ENCODE measurements at places on chromosomes 2 and 18.

DNA sequence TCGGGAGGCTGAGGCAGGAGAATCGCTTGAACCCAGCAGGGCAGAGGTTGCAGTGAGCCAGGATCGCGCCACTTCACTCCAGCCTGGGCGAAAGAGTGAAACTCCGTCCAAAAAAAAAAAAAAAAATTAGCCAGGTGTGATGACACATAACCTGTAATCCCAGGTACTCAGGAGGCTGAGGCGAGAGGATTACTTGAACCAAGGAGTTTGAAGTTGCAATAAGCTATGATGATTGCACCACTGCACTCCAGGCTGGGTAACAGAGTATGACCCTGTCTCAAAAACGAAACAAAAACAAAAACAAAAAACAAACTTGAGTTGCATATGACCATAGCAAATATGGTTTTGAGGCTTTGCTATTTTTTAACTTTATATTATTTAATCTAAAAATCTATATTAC lies 25.8 kb downstream of the SANBR start:
- DNase-seq: no peak

DNA sequence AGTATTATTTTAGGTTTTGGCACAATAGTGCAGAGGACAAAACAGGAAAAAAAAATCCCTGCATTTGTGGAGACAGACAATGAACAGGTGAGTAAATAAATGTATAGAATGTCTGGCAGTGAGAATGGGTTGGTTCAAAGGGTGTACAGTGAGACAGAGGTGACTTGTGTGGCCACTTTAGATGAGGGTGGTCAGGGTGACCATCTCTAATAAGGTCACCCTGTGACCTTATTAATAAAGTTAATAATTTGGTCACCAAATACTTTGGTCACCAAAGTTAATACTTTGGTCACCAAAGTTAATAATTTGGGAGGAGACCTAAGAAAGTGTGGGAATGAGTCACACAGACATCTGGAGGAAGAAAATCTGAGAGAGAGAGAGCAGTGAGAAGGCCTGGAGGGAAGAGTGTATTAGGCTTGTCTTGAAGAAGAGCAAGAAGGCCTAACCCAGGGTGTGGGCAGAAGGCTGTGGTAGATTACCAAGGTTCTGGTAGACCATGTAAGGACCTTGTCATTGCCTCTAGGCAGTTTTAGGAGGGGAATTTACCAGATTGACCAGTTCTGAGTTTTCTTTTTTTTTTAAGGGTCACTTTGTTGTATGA lies 1368.4 kb upstream of the CELF4 start:
- no peak for DNase-seq

GRCh38 chr2:64325477-64325851 lies 128.5 kb upstream of the LGALSL start:
- DNase-seq: no peak

DNA sequence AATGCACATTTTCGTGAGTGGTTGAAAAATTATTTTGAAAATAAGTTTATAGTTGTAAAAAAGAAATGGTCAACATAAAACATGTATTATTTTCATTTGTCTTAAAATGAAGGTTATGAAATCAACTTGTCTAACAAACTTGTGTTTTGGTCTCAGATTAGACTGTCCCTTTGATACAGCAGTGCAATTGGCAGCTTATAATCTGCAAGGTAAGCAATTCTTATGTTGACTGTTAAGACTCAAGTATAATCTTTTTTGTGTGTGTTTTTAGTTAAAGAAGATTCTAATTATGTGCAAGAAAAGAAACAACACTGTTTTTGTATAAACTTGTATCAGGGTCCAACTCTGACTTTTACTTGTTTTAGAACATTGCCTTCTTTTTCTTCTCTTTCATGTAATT lies 62.7 kb downstream of the EPB41L5 start:
- no peak for DNase-seq

GRCh38 chr2:151533127-151533526 lies 123.4 kb downstream of the RIF1 start:
- DNase-seq: no peak

GRCh38 chr2:30366199-30366691 lies 80.8 kb upstream of the LCLAT1 start:
- DNase-seq: no peak

GRCh38 chr2:102558463-102558862 lies 60.9 kb upstream of the SLC9A2 start:
- DNase-seq: no peak

- no peak for DNase-seq
Observed at GRCh38 chr2:140714586-140714985, 1416.2 kb downstream of the LRP1B start.

DNA sequence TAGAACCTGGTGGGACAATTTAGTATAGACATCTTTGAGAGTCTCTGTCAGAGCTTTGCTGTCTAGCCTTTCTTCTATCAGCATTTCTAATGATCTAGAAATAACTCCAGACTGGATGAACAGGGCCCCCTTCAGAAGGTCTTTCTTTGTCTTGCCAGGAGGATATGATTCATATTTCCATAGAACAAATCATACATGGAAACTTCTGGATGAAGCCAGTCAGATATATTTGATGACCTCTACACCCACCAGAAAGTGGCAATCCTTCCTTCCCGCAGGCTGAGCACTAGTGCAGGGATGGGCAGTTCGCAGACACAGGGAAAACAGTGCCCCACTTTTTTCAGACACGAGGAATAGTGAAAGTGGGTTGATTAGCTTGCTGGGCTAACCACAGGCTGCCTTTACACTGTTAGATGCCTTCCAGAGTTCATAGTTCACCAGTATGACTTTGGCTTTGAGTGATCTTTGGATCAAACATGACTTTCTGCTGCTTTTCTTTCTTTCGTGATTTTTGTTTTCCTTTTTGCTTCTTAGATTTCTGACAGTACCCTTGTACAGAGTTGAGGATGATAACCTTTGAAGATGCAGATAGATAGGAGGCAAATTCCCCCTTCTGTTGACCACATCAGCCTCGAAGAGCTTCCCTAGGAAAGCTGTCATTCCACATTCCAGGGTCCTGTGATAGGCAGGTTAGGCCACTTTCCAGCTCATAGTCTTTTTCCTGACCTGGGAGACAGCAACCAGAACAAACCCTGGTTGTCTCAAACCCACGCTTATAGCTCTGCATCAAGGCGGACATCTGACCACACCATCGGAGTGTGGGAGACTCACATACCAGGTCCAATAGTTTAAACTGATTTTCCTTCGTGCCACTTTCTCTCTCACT lies 237.0 kb downstream of the ZNF407 start:
- no peak for DNase-seq

DNA sequence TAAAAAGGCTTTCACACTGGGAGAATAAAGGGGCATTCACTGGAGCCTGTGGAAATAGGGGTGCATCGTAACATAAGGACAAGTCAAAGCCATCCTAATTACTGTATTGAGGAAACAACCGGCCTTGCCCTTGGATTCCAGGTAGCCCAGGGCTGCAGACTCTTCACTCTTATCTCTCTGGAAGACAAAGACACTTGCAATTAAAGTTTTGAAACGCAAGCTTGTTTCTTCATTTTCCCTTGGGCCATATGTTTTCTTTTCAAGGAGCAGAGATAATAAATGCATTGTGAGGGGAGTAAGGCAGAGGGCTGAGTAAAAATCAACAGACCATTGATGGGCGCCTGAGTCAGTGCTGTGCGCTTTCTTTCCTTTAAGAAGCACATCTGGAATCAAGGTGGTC lies 11.5 kb downstream of the TNFRSF11A start:
- DNase-seq: no peak

DNA sequence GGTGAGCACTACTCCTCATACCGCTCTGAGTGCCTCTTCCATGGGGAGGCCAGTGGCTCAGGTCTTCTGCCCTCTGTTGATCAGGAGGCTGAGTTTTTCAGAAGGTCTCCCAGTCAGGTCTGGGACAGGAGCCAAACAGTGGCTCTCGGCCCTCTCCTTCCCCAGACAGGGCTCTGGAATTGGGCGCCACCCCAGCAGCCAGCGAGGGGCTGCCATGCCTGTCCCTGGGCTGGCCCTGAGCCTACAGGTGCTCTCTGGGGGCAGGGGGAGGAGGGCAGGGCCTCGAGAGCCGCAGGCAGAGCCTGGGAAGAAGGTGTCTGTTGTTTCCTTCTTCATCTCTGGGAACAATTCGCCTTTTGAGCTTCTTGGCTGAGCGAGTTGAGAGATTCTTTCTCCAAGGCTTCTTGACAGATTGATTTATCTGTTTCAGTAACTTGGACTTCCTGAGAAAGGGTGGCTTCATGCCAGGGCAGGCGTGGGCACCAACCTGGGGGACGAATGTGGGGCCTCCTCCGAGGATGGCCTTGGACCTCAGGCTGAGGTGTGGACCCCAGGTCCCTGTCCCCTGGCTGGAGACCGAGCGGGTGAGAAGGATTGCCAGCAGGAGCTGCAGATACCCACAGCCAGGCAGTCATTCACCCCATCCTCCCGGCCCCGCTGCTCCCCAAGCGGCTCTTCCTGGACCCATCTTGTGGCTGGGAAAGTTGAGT lies 64.7 kb upstream of the GLI2 start:
- DNase-seq: no peak

- DNase-seq: no peak
Observed at GRCh38 chr2:120703330-120703994, 32.2 kb upstream of the GLI2 start.

- no peak for DNase-seq
Observed at GRCh38 chr2:223976635-223977226, 19.5 kb downstream of the MRPL44 start.

DNA sequence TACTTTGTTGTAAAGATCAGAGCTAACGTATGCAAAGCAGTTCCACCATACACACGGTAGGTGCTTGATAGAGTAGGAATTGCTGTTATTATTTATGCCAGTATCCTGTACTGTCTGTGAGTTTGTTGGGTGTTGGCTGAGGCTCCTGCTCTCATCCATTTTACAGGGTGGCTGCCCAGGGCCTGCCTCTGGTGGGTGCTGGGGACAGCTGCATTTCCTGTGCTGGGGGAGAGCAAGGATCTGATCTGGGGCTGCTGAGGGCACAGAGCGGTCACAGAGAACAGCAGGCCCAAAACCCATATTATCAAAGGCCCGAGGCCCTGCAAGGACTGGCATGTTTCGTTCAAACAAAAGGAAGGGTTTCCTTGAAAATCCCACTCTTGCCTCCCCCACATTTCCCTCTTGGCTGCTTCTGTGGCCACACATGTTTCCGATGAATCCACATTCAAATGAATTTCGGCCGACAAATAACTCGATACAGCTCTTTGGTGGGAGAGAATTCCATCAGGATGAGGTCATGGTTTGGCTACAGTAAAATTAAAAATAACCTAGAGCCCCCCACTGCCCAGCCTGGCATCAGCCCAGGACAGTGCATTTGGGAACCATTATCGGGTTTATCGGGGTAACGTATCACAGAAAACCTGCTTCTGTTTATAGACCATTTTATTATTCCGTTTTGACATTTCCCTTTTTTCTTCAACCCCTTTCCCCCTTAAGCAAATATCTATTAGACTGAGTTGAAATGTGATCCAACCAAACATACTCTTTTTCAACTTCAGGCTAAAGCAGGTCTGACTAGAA lies 143.4 kb downstream of the CYRIA start:
- DNase-seq: no peak

DNA sequence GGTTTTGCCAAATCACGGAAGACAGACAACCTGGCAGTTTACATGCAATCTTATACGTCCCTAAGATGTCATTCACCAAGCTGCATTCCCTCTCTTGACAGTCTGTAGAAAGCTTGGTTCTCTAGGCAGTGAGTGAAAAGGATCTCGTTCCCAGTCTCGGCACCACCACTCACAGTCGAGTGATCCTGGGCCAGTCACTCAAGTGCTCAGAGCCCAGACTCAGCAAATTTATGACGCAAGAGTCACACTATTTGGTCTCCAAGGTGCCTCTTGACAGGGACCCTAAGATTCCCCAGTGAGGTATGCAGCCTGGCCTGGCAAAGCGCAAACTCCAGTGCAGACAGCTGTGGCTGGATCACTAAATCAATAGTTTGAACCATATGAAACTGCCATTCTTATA lies 77.9 kb downstream of the EIPR1 start:
- no peak for DNase-seq

- no peak for DNase-seq
Observed at GRCh38 chr2:190804182-190804795, 76.3 kb upstream of the GLS start.

GRCh38 chr18:62091487-62092120 lies 95.3 kb downstream of the PIGN start:
- DNase-seq: no peak

GRCh38 chr2:20955277-20956026 lies 88.4 kb downstream of the APOB start:
- no peak for DNase-seq

DNA sequence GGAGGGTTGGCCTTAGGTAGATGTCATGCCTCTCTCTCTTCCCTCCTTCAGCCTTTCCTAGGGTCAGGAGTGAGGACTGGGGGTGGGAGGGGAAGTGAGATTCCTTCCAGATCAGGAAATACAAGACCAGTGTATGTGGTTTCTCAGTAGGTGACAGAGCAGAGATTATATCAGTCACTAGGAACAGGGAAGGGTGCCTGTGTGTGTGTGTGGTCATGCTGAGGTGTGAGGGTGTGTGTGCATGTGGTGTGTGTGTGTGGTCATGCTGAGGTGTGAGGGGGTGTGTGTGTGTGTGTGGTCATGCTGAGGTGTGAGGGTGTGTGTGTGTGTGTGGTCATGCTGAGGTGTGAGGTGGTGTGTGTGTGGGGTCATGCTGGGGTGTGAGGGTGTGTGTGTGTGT lies 259.8 kb downstream of the LOXHD1 start:
- no peak for DNase-seq

DNA sequence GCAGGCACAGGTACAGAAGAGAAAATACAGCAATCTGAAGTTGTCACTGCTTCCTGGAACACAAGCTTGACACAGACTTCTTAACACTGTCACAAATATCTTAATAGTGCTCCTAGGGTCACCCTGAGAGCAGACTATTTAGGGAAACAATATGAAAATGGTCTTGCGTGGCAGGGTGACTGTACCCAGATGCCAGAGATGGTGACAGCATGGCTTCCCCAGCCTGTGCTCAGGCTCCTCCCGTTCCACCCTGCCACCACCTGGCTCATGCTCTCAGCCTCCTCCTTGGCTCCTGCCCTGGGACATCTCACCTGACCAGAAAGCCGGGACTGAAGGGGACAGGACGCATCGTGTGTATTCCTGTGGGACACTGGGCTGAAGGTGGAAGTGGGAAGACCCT lies 111.5 kb downstream of the RAPGEF4 start:
- DNase-seq: no peak

DNA sequence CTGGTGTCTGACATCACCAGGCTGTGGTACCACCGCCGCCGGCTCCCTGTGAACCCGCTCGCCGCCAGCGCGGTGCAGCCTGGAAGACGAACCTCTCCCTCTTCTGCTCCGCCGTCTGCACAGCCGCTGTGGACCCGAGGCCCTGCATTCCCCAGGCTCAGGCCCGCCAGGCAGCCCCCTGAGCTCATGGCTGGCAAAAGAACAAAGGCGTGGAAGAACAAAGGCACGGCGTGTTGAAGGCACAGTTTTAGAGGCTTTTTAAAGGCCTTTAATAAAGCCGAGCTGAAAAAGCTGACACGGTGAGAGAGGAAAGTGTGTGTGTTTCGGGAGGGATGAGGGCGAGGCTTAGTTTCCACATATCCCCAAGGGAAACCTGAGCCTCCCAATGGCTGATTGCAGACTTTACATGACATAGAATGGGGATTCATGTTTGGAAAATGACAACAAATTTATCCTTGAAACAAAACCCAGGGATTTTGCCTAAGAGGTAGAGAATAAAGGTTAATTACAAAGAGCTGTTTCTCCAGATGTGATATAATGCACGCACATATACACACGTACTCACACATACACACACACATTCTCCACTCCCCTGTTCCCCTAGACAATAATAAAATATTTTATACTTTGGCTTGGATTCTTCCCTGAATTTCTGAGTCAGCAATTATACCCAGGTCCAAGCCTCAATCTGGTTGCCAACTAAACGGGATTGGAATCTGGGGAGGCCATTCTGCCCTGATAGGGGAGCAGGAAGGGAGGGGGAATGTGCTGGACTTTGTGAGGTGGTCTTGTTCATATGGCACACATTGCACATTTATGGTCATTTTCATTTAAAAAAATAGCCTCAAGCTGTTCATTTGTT lies 39.7 kb downstream of the RFX8 start:
- DNase-seq: no peak

Measured in activated CD4-positive, CD25-positive, alpha-beta regulatory T cell treated with anti-CD3 and anti-CD28 coated beads, Interleukin-2, amount 50 U/mL, for 72 hours (primary cell).